ENCODE measurements at places on chromosomes 2 and 18.

DNA sequence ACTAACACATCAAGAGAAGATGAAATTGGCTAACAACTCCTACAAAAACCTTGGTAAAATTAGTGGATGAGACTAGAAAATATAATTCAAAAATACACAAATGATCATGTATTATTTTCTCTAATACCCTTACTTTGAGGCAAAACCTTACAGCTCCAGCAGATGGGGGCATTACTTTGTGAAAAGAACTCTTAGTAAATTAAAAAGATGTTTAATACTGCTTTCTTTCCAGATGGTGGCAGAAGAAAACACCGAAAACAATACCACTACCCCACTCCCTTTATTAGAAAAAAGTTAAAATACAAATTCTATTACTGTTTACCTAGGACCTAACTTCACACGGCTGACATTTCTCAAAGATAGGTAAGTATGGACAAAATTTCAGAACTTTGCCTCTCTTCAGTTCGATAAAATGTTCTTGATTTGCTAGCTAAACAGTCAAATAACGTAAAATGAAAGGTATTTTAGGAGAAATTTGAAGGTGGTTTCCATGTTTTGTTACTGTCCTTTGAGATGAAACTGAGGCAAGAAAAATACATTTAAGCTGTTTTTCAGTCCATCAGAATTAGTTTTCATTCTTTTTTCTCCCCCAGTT, 30.6 kb downstream of the ORC4 start:
- DNase-seq = peak; percentile 74

DNA sequence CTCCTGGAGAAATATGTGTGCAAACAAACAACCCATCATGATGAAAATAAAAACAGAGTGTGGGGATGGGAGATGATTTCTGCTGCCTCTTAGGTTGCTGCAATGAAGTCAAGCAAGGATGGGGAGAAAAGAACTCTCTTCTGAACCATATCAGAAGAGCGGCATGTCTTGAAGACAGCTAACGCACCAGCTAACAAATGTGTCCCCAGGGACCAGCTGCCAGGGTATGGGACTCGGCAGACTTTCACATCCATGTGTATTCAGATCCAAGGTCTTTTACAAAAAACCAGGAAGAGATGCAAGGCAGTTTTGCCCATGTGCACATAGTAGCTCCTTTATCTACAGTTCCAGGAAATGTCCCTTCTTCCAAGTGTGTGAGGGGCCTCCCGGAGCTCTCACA, 125.4 kb downstream of the CLIP4 start:
- no peak for DNase-seq

DNA sequence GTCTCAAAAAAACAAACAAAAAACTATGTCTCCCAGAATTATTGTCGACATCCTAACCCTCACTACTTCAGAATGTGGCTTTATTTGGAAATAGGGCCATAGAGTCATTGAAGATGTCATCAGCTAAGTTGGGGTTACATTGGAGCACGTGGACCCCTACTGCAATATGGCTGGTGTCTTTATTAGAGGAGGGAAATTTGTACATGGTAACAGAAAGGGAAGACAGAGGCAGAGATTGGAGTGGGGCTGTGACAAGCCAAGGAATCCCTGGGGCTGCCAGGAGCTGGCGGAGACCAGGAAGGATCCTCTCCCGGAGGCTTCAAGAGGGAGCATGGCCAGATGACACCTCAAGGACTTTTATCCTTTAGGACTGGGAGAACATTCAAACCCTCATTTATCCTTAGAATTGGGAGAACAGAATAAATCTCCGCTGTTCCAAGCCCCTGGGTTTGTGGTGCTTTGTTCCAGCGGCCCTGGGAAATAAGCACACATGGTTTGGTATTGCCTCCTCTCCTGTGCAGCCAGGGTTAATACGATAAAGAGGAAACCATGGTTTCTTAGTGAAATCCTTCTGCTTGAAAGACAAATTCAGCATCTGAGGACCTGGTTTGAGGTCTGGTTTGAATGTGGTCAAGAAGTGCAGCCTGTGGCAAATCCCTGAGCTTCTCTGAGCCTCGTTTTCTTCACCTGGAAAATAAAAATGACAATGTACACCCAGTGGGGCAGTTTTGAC, 184.7 kb downstream of the MYCN start:
- DNase-seq = no peak

DNA sequence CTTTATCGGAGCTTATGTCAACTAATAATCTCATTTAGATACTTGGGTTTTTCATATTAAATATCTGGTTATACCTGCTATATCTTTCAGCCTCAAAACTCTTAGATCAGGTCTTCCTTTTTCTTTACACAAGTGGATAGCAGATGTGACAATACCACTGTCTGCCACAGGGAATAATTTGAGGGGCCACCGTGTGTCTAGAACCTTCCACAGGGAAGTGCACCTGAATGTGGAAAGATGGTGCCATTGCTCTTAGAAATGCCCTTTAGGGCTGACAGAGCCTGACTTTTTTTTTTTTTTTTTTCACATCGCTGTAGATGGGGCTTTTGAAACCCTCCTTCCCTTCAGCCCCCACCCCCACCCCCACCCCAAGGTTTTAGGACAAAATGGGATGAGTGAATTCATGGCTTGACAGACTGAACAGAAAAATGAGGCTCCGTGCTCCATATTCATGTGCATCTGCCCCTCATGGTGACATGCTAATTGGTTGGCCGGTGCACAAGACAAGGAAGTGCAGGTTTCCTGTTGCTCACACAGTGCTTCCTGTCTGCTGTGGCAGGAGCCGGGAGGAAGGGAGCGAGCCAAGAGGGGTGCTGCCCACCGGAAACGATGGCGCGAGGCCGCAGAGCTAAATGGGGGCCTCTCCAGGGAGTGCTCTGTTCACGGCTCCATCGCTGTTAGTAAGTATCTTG, 246.0 kb downstream of the LDLRAD4 start:
- DNase-seq = no peak

- no peak for DNase-seq
These were observed 92.7 kb upstream of the CD302 start for GRCh38 chr2:159890551-159891266.
